ENCODE measurements at places on chromosomes 4 and X.

- peak; percentile 42 for DNase-seq
These were observed 177.7 kb downstream of the RBM46 start for GRCh38 chr4:154958621-154959358.

GRCh38 chr4:7759216-7759615 is 180.4 kb downstream of the AFAP1 start:
- DNase-seq, result no peak

- no peak for DNase-seq
These were observed 161.7 kb downstream of the RASL11B start for GRCh38 chr4:53023677-53024299.

DNA sequence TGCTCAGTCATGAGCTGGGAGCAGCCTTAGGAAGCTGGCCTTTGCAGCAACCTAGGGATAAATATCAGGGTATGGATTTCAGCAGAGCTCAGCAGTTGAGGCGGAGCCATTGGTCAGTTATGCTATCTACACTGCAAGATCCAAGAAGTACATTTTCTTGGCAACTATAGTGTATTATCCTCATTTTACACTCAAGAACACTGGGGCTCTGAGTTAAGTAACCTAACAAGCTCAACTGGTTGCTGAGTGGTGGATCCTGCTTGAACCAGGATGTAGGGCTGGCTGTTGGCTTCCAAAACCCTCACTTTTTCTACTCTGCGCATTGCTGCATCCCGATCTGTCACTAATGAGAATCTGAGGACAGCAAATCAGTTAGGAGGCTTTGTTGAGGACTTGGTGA is 1.5 kb upstream of the SCARB2 start:
- no peak for DNase-seq

DNA sequence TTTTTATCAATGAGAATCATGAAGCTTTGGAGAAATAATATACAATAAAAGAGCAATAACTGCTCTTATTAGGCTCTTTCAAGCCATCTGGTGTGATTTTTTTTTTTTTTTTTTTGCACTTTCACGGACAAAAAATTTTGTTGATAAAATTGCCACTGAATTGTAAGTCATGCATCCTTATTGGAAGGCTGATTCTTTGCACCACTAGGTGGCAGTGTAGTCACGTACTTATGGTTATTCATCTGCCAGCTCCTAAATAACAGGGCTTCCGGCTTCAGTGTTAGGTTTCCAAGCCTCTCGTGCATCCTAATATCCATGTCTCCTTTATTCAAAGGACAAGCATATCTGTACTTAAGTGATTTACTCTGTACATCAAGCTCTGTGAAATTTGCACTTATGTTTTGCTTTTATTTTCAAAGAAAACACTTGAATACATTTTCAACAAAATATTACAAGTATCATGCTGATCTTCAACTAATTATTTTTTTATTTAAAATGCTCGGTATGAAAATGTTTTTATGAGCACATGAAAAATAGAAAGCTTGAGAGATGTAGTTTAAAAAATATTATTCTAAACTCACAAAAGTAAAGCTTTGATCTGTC is 1578.3 kb upstream of the TENM3 start:
- DNase-seq, result peak; percentile 54

- DNase-seq, result no peak
These were observed 5.2 kb upstream of the TLR6 start for GRCh38 chr4:38861791-38862190.

GRCh38 chrX:102976286-102976685 is 39.2 kb downstream of the RAB40AL start:
- DNase-seq, result no peak

DNA sequence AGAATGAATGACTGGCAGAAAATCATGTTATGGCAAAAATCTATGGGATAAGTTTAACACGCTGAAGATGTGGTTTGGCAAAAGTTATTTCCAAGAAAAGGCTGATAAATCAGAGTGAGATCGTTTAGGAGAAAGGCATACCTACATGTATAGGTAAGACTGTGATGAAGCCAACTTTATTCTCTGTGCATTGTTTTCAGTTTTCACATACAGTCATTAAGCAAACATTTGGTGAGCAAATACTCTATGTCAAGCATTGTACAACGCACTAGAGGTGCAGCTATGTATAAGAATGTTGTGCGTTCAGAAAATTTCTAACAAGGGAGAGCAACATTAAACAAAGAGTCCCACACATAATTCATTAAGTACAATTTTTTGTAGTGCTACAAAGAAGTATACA is 121.7 kb downstream of the TEX13A start:
- DNase-seq, result no peak

- peak; percentile 27 for DNase-seq
These were observed 138.7 kb downstream of the PDGFC start for GRCh38 chr4:156832886-156833285.

- DNase-seq, result no peak
These were observed 97.2 kb upstream of the CLNK start for GRCh38 chr4:10781805-10782204.

GRCh38 chr4:30903502-30904214 is 183.5 kb downstream of the PCDH7 start:
- DNase-seq, result peak; percentile 16

Measured in skeletal muscle cell (primary cell).